ENCODE measurements at places on chromosomes 5 and 9.

DNA sequence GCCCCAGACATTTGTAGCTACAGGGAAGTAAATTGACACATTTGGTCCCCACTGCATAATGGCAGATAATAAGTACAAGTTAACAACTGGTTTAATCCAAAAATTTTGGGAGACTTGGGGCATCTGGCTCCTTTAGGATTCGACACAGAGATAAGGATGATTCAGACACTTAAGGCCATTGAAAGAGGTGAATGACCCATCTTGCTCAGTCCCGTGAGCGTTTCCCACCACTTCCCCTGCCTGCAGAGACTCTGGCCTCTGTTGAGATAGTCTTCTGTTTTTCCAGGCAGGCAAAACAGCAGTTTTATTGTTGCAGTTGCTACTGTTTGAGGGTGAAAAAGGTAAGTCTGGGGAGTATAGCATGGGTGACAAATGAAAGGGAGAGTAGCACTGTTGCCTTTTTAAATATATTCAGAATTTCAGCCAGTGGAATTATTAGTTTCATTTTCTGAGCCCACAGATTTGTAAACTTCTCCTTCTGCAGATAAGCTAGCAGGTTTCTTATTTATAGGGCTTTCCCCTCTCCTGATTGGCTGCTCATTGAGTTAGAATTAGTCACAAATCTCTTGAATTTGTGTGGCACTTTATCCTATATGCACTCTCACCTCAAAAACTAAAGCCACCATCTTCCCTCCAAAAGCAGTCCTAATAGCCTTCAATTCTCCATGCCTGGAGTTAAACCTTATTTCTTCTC, 19.3 kb downstream of the ACO1 start:
- no peak for DNase-seq

- peak; percentile 78 for DNase-seq
These were observed 14.0 kb upstream of the LOX start for GRCh38 chr5:122091936-122092600.

GRCh38 chr5:115068239-115069086, 101.2 kb downstream of the TRIM36 start:
- DNase-seq = peak; percentile 24

GRCh38 chr9:125346080-125346732, 84.6 kb downstream of the GAPVD1 start:
- DNase-seq = peak; percentile 24

DNA sequence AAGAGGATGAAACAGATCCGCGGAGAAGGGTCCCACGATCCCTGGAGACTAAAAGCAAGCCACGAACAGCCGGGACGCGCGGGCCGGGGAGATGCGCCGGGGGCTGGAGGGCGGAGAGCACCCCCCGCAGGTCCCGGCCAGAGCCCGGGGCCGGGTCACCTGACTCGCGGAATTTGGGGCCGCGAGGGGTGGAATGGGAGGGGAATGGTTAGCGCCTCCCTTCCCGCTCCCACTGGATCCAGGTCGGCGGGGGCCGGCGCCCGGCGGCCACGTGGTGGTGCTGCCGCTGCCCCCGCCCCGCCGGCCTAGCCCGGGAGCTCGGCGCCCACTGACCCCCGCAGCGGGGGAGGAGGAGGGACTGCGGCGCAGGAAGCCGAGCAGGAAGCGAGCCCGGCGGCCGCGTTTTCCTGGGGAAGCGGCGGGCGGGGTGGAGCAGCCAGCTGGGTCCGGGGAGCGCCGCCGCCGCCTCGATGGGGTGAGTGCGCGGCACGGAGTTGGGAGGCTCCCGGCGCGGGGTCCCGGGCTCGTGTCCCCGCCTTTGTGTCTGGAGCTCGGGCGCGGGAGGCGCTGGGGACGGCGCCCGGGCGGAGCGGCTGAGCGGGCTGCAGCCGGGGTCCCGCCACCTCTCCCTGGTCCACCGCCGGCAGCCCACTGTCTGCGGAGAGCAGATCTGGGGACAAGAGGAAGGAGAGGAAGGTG, at the start of gene RAI14:
TSS of gene RAI14 (plus strand) at position 328 of the 699 bp plus-strand sequence. CDS start 30,592 bp downstream, outside the sequence.
- peak; percentile 96 for DNase-seq

DNA sequence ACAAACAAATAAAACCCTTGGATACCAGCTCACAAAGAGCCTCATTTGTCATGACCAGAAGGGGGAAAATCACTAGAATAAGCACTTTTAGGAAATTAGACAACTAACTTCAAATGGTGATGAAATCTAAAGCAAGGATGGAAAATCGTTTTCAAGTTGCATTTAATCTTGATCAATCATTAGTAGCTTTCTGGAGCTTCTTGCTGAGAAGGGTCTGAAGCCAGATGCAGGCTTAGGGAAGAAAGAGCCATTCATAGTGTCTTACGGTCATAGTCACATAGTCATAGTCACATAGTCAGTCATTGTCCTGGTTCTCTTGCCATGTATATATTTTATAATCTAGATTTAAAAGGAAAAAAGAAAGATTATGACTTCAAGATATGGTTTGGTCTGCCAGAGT, 610.5 kb downstream of the ACTL7B start:
- DNase-seq = no peak

DNA sequence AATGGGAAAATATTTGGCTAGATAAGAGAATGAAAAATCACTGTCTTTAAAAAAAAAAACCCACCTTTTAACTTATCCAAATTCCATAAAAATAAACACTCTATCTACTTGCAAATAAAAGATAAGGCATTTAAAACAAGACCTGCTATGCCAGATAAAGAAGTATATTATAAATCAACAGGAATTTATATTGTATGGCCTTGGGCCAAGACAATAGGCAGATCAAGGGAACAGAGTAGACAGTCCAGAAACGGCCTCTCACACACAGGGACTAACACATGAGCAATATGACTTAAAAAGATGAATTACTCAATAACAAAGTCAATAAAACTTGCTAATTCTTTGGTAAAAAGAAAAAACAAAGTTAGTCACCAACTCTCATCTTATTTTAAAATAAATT, 34.7 kb upstream of the ICE1 start:
- no peak for DNase-seq

GRCh38 chr5:170760113-170760512, 23.4 kb upstream of the GABRP start:
- peak; percentile 43 for DNase-seq

DNA sequence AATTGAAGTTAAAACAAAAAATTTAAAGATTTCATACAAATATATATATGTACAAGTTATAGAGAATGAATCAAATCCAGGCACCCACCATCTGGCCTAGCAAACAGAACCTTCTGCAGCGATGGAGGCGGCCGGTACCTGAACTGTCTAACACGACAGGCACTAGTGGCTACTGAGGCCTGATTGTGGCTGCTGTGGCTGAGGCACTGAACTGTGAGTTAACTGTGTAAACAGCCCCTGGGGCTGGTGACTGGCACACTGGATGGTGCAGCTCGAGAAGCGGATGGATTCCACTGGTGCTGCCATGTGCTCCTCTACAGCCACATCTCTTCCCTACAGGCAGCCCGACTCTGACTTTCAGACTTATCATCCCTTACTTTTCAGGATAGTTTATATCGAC, 82.4 kb downstream of the RAPGEF1 start:
- DNase-seq = peak; percentile 55

DNA sequence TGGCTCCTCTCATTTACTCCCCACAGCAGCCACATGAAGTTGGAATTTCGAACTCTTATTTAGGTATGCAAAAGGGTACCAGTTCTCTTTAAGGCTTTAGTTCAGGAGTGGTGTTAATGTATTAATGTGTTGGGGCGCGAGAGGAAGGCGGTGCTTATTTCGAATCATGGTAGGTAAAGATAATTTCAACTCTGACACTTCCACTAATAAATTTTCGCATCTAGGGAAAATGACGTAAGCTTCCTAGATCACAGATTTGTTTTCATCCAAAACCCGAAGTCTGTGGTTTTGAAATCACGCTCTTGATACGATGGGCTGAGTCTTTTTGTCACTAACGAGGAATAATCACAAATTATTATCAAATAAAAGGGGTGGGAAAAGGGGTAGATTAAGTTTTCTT, 681 bp downstream of the PPWD1 start:
- peak; percentile 49 for DNase-seq

- DNase-seq = no peak
These were observed 201.5 kb downstream of the DAB2IP start for GRCh38 chr9:121852651-121853616.

DNA sequence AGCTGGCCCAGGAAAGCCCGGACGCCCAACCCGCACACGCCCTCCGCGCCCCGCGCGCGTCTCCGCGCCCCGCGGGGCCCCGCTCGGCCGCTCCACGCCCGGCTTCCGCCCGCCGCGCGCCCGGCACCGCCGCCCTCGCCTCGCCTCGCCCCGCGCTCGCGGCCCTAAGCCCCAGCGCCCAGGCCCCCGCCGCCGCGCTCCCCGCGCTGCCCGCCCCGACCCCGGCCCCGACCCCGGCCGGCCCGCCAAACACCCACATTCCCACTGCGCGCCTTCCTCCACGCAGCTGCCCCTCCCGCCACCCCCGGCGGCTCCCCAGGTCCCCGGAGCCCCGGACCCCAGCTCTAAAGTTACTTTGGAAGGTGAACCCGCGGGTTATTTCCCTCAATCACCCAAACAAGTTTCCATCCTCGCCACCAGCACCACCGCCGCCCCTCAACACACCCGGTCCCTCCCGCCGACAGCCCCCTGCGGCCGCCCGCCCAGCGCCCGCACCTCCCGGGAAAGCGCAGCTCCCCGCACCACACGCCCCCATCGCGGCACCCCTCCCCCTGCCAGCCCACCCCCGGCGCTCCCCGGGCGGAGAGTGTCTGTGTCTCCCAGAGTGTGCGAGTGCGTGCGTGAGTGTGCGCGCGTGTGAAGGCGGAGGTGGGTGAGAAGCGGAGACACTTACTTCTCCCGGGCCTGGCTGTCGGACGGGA, 439 bp downstream of the SSBP2 start:
- DNase-seq = peak; percentile 74

DNA sequence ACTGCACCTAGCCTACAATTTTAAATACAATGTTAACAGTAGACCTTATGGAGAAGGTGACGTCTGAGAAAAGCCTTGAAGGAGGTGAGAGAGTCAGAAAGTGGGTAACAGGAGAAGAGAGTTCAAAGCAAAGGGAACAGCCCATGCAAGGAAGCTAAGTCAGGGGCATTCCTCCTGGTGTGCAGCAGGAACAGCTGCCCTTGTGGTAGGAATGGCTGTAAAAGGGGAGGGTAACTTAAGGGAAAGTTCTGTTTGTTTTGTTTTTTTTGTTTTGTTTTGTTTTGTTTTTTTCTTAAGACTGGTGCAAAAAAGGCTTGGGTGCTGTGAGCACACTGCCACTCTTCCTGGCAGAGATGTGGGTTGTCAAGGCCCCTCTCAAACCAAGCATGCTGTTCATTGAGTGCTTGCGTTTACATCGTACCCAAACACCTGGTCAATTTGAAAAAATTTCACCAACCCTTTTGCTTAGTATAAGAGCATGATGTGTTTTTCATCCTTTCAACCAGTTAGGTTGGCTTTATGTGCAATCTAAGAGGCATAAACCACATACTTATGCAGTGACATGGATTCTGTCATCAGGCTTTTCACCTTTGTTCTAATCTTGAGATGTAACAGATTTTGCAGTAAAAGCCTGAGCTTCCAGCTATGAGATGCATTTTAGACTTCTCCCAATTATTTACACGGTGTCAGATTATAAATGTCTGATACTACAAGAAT, 279.7 kb downstream of the GLIS3 start:
- DNase-seq = no peak

- DNase-seq = no peak
These were observed 165.5 kb upstream of the NFIL3 start for GRCh38 chr9:91589101-91589553.

- DNase-seq = peak; percentile 87
These were observed 742.9 kb downstream of the TLR4 start for GRCh38 chr9:118446943-118447639.

Measured in NCI-H69 (cell line).